Ammon's horn (tissue), 1 donor: ENCODE measurements at places on chromosomes 3 and 15.

- DNase-seq = no peak
Observed at GRCh38 chr3:11653298-11654055, 9.8 kb upstream of the VGLL4 start.

GRCh38 chr15:49645941-49646340 lies 25.1 kb downstream of the DTWD1 start:
- DNase-seq = no peak

DNA sequence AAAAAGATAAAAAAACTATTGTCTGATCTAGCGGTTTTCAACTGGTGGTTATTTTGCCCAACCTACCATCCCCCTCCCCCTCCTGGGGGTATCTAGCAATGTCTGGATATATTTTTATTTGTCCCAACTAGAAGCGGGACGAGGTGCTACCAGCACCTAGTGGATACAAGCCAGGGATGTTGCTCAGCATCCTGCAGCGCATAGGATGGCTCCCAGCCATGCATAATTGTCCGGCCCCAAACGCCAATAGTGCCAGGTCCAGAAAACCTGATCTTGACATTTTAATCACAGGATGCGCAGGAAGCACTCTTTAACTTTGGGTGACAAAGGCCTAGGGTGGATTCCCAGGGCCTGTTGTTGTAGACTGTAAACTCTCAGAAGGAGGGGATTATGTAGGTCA lies 17.0 kb upstream of the ARL8B start:
- DNase-seq = no peak

DNA sequence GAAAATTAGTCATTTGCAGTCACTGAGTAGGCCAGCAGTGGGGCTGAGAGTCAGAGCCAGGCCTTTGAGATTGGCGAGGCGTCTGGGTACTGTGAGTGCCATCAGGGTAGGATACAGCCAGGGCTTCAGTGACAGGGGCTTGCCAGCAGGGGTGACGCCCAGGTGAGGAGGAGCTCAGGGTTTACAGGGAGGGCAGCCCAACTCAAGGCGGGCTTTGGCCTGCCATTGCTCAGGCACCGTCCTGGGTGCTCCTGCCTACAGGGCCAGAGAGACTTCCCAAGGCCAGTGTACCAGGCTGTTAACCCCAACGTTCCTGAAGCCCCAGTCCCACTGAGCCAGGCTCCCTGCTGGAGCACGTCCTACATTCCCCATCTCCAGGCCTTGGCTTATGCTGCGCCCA lies 152.0 kb downstream of the FBLN2 start:
- no peak for DNase-seq

DNA sequence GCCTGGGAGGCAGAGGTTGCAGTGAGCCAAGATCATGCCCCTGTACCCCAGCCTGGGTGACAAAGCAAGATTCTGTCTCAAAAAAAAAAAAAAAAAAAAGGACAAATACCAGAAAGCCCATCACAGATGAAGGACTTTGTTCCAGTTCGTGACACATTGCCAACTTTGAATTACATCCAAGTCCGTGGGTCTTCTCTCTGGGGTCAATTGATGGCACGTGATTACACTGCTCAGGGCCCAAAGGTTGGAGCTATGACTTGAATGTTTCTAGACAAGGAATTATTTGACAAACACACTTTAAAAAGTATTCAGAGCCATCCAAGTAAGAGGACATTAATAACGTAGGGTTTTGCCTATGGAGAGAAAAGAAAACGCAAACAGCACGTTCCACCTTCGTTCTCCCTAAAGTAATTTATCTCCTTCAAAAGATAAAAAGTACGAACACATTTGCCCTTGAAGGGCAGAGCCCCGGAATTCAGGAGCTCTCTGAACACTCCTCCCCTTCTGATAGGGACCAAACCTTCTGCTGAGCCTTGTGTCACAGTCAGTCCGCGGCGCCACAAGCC lies 31.3 kb upstream of the ST3GAL6 start:
- peak; percentile 86 for DNase-seq
